NCI-H1694 treated with DMSO at 0.1 percent for 48 hours (cell line): ENCODE measurements at places on chromosomes 13 and 19.
A peak's percentile ranks its signal among the peaks of the same experiment; 100 is the strongest.

DNA sequence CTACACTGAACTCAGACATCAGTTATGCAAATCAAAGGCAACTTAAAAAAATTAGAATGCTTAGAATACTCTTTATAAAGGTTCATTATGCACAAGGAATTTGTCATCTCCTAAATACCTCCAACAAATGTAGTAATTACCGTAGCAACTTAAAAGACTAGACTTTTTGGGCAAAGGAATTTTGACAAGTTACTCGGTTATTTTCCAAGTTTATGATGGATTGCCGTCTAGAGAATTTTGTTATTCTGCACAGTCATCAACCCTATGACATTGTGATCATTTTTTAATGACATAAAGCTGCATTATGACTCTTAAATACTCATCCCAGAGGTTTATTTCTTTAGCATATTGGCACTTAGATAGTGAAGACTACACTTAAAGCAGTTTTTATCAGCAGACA is 71.9 kb downstream of the TRPC4 start:
- no peak for DNase-seq

GRCh38 chr19:16274447-16274846 is 50.2 kb upstream of the KLF2 start:
- DNase-seq = no peak

- no peak for DNase-seq
Observed at GRCh38 chr13:110447058-110447511, 114.4 kb downstream of the RAB20 start.

- peak; percentile 32 for DNase-seq
Observed at GRCh38 chr19:42023121-42023942, 29.3 kb upstream of the ATP1A3 start.

DNA sequence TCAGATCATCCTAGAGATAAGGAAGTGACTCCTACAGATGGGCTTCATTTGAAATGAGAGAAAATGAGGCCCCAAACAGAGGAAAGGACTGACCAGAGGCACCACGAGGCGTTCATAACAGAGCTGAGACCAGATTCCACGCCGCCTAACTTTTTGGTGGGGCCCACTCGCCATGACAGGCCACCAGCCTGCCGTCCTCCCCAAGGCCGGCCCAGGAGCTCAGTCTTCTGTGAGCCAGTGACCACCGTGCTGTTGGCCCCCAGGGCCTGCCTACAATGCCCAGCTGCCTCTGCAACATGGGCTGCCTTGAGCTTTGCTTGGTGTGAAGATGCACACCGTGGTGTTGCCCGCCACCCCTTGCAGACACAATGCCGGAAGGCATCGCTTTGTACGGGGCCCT is 40.5 kb downstream of the TSHZ3 start:
- DNase-seq = no peak

DNA sequence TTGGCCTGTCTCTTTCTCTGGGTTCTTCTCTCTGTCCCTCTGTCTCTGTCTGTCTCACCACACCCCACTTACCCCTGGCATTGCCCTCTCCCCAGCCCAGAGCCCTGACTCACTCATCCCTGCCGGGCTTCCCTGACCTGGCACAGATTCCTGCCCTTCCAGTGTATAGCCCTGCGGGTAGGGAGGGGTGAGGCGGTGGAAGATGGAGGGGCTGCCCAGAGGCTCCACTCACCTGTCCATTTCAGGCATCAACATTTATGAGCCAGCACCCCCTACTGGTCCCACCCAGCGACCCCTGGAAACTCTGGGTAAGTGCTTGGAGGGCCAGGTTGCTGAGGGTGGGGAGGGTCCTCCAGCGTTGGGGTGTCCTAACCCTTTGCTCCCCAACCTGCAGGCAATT is 1.0 kb downstream of the NCCRP1 start:
- DNase-seq = no peak
